A673 (cell line): ENCODE measurements at places on chromosomes 1 and 21. TPM values are rescaled to one million over a fixed set of nuclear protein-coding genes. Genes with fewer than 3 reads are reported as not detected.

CFAP45 gene
- 1.5 and 3.6 TPM in 2 replicates for total RNA-seq

CRABP2 gene
- total RNA-seq: 1.1 and 4.0 TPM in 2 replicates

NT5C1A gene
- total RNA-seq: not detected in 2 replicates

AZIN2 gene
- total RNA-seq: 3.6 and 4.6 TPM in 2 replicates

TRIM67 gene
- total RNA-seq: 0.06 TPM in 1 of 2 replicates, not detected in the other

ST6GALNAC3 gene
- 0.74 and 1.2 TPM in 2 replicates for total RNA-seq

FALEC gene
- 1.6 TPM in 1 of 2 replicates, not detected in the other for total RNA-seq

PGLYRP4 gene
- total RNA-seq: not detected in 2 replicates

DNA sequence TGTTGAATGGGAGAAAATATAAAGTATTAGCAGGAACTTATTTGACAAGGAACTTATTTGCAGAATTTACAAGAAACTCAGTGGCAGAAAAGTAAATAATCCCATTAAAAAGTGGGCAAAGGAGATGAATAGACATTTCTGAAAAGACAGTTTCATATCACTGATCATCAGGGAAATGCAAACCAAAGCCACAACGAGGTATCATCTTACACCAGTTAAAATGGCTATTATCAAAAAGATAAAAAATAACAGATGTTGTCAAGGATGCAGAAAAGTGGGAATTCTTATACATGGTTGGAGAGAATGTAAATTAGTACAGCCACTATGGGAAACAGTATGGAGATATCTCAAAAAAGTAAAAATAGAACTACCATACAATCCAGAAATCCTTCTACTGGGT is 61.0 kb downstream of the SYT14 start:
- no peaks in the 10 kb centered on the region for H3K36me3 ChIP-seq
- H3K27ac ChIP-seq: peak overlapping the region; percentile 49
- H3K4me1 ChIP-seq: peaks cover 29% of the 10 kb centered on the region
- H3K27me3 ChIP-seq: no peaks in the 10 kb centered on the region

- no peaks in the 10 kb centered on the region for H3K36me3 ChIP-seq
- no peak overlapping the region for H3K27ac ChIP-seq
- DNase-seq: no peak
- no peaks in the 10 kb centered on the region for H3K4me1 ChIP-seq
- H3K4me3 ChIP-seq: no peak overlapping the region
- H3K27me3 ChIP-seq: peaks cover 52% of the 10 kb centered on the region
Observed at GRCh38 chr1:20224546-20224945, 38.2 kb upstream of the PLA2G2C start.

- H3K4me1 ChIP-seq: no peaks in the 10 kb centered on the region
- peak; percentile 24 for DNase-seq
- H3K27me3 ChIP-seq: no peaks in the 10 kb centered on the region
- no peak overlapping the region for H3K4me3 ChIP-seq
Observed at GRCh38 chr1:205933671-205934618, 9.3 kb downstream of the SLC26A9 start.

GRCh38 chr1:231387770-231388669 is 34.1 kb downstream of the EGLN1 start:
- no peaks in the 10 kb centered on the region for H3K36me3 ChIP-seq
- H3K4me3 ChIP-seq: no peak overlapping the region
- peak; percentile 77 for DNase-seq
- no peaks in the 10 kb centered on the region for H3K27me3 ChIP-seq
- H3K4me1 ChIP-seq: peaks cover 10% of the 10 kb centered on the region

- DNase-seq: no peak
Observed at GRCh38 chr1:32487182-32487581, 22.3 kb downstream of the ZBTB8B start.

DNA sequence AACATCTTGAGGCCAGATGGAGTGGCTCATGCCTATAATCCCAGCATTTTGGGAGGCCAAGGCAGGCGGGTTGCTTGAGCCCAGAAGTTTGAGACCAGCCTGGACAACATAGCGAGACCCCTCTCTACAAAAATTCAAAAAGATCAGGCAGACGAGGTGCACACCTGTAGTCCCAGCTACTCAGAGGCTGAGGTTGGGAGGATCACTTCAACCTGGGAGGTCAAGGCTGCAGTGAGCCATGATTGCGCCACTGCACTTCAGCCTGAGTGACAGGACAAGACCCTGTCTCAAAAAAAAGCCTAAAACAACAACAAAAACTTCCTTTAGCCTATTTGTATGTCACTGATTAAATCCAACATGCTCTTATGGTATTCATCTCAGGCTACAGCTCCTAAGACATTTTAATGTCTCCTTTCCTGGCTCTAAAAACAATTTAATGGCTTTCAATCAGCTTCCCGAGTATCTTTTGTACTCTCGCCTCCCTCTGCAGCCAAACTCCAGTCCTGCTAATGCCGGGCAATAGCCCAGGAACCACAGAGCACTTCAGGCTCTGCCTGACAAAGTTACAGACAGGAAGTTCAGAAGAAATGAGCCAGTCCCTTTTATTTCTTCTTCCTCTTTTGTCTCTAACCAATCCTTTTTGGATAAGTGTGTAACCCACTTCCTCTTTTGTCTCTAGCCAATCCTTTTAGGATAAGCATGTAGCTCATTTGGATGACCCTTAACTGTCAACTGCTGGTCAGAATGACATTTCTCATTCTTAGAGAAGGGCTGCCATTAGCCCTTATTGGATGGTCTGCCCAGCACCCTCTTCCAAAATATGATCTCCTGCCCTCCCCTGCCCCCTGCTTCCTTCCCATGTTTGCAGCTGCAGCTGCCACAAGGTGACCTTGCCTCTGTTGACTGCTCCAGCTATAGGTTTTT is 6.6 kb upstream of the DOP1B start:
- no peak overlapping the region for H3K4me3 ChIP-seq
- no peaks in the 10 kb centered on the region for H3K36me3 ChIP-seq
- H3K4me1 ChIP-seq: peaks cover 12% of the 10 kb centered on the region
- no peaks in the 10 kb centered on the region for H3K27me3 ChIP-seq
- peak; percentile 45 for DNase-seq

DNA sequence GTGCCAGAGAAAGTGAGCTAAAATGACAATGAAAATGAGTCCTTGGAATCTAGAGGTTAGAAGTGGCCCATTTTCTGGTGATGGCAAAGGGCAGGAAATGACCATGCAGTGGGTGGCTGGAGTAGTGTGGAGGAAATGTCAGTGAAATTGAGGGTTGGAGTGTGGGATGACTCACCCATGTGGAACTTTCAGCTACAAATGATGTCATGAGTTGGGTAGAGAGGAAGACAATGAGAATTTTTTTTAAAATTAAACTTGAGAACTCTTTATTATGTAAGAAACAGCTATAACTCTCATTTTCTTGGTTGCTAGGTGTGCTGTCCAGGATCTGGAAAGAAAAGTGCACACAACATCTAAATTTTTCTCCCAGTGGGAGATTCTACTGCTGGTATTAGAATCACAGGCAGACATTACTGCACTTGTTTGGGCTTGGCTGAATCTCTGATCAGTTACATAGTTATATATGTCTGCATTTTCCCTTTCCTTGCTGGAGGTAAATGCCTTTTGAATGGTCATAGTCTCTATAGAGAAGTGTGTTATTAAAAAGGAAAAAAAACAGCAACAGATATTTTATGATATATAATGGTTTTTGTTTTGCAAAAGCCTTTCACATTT is 56.8 kb upstream of the GNG12 start:
- no peak overlapping the region for H3K27ac ChIP-seq
- no peaks in the 10 kb centered on the region for H3K36me3 ChIP-seq
- H3K4me1 ChIP-seq: peaks cover 7% of the 10 kb centered on the region
- peak; percentile 41 for DNase-seq
- no peak overlapping the region for H3K4me3 ChIP-seq

GRCh38 chr1:47796626-47797025 is 200.6 kb downstream of the TRABD2B start:
- H3K36me3 ChIP-seq: no peaks in the 10 kb centered on the region
- no peak overlapping the region for H3K4me3 ChIP-seq
- no peaks in the 10 kb centered on the region for H3K27me3 ChIP-seq
- no peaks in the 10 kb centered on the region for H3K4me1 ChIP-seq
- no peak overlapping the region for H3K27ac ChIP-seq

- no peaks in the 10 kb centered on the region for H3K27me3 ChIP-seq
- no peaks in the 10 kb centered on the region for H3K36me3 ChIP-seq
Observed at GRCh38 chr1:234528074-234528865, 49.3 kb upstream of the TARBP1 start.

- no peaks in the 10 kb centered on the region for H3K27me3 ChIP-seq
- no peak for DNase-seq
- peaks cover 12% of the 10 kb centered on the region for H3K36me3 ChIP-seq
Observed at GRCh38 chr1:107328087-107328486, 187.2 kb downstream of the NTNG1 start.

DNA sequence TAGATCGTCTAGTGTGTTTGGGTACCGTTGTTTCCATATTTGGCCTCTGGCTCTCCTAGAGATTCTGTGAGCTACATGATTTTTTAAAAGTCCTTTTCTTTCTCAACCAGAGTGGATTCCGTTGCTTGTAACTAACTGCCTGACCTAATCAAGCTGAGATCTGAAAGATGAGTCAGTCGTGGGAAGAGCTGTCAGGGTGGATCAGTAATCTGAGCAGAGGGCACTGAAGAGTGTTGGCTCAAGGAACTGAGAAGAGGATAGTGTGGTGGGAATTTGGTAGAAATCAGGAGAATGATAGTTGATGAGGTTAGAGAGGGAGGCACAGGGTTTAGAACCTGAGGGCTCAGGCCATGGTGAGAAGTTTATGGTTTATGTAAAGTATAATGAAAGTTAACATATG is 52.2 kb downstream of the TRAF5 start:
- no peak for DNase-seq
- H3K27me3 ChIP-seq: no peaks in the 10 kb centered on the region
- no peak overlapping the region for H3K4me3 ChIP-seq
- no peak overlapping the region for H3K27ac ChIP-seq
- no peaks in the 10 kb centered on the region for H3K36me3 ChIP-seq

GRCh38 chr1:217138799-217139466 is 415.7 kb upstream of the ESRRG start:
- H3K4me3 ChIP-seq: no peak overlapping the region
- no peaks in the 10 kb centered on the region for H3K4me1 ChIP-seq
- DNase-seq: no peak
- no peak overlapping the region for H3K27ac ChIP-seq
- H3K36me3 ChIP-seq: no peaks in the 10 kb centered on the region

GRCh38 chr1:246219508-246220030 is 287.5 kb downstream of the SMYD3 start:
- no peak overlapping the region for H3K4me3 ChIP-seq
- DNase-seq: no peak
- no peaks in the 10 kb centered on the region for H3K27me3 ChIP-seq

DNA sequence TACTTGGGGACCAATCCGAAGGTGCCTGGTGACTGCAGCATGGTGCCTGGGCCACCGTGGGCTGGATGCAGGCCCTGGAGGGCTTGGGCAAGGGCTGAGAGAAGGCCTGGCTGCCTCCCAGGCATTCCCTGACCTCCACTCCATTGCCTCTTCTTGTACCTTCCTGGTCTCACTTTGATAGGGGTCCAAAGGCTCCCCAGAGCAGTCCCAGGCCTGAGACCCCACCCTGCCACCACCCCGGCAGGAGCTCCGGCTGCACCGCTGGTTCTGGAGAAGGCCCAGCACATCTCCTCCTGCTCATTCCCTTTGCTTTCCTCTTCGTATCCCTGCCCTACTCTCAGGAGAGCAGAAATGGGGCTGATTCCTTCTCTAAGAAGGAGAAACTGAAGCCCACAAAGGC is 133.3 kb upstream of the IPO9 start:
- no peaks in the 10 kb centered on the region for H3K36me3 ChIP-seq
- H3K4me3 ChIP-seq: no peak overlapping the region

- H3K4me3 ChIP-seq: no peak overlapping the region
- H3K27me3 ChIP-seq: no peaks in the 10 kb centered on the region
- no peaks in the 10 kb centered on the region for H3K4me1 ChIP-seq
- H3K27ac ChIP-seq: no peak overlapping the region
- no peak for DNase-seq
Observed at GRCh38 chr1:92551916-92552315, 65.2 kb upstream of the GFI1 start.

DNA sequence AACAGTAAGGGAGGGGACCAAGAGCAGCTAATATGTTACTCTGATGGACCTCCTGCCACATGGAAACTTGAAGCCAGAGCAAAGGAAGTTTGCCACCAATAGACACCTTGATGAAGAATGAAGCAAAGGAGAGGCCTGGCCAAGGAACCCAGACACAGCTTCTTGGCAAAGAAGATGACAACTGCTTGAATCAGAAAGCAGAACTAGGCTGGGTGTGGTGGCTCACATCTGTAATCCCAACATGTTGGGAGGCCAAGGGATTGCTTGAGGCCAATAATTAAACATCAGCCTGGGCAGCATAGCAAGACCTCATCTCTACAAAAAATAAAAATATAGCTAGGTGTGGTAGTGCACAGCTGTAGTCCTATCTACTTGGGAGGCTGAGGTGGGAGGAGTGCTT is 31.7 kb upstream of the CAPZB start:
- no peak for DNase-seq
- H3K27ac ChIP-seq: no peak overlapping the region
- no peaks in the 10 kb centered on the region for H3K27me3 ChIP-seq
- no peak overlapping the region for H3K4me3 ChIP-seq
- no peaks in the 10 kb centered on the region for H3K4me1 ChIP-seq

DNA sequence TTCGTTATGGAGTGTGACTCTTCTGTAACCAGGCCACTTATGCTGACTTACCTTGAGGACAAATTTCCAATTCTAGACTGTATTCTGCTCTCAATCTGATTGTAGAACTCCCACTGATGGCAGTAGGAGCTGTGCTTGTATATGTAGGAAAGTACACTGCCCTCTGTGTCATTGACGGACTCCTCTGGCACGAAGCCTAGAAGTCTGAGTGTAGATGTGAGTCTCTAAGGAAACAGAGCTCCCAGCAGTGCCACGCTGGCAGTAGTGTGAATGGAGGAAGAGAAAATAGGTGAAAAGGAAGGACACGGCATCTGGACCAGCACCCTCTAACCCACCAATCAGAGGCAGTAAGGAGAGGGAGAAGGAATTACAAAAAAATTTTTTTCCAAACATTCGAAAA is 130.4 kb upstream of the ADGRL2 start:
- no peaks in the 10 kb centered on the region for H3K36me3 ChIP-seq
- no peaks in the 10 kb centered on the region for H3K4me1 ChIP-seq
- H3K27me3 ChIP-seq: no peaks in the 10 kb centered on the region

- H3K4me3 ChIP-seq: no peak overlapping the region
- no peak for DNase-seq
- no peaks in the 10 kb centered on the region for H3K27me3 ChIP-seq
Observed at GRCh38 chr1:43441894-43442637, 11.7 kb downstream of the HYI start.

DNA sequence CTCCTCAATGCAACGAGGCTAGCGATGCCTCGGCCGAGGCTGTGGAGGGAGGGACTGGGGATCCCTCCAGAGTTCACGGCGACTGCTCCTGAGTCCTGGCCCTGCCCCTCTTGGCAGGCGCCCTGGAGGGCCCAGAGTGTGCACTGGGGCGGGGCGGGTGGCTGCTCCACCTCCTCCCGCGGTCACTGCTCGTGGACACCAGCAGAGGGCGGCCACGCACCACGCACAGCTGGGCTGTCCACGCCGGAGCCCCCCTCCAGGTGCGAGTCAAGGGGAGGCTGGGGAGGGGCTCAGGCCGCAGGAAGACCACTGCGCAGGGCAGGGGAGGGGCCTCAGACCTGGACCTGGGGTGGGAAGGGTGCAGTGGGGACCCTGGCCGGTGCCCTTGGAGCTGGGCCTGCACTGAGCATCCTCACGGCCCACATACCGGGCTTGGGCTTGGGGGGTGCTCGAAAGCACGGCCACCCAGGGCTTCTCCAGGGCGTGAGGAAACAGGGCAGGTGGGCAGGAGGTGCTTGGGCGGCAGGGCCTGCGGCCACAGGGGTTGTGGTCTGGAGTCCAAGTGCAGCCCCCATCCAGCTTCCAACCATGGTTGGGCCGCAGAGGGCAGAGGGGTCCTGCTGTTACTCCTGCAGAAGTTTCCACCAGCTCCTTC is 20.6 kb upstream of the TTC34 start:
- no peaks in the 10 kb centered on the region for H3K4me1 ChIP-seq
- peak; percentile 24 for DNase-seq
- H3K27me3 ChIP-seq: no peaks in the 10 kb centered on the region
- H3K4me3 ChIP-seq: no peak overlapping the region
- H3K36me3 ChIP-seq: no peaks in the 10 kb centered on the region
